G401 (cell line): ENCODE measurements at places on chromosomes 4 and X.
A peak's percentile ranks its signal among the peaks of the same experiment; 100 is the strongest.

GRCh38 chr4:173177232-173177631 is 8.6 kb downstream of the GALNT7 start:
- peak; percentile 84 for DNase-seq

GRCh38 chr4:147768113-147768512 is 36.2 kb downstream of the ARHGAP10 start:
- no peak for DNase-seq

DNA sequence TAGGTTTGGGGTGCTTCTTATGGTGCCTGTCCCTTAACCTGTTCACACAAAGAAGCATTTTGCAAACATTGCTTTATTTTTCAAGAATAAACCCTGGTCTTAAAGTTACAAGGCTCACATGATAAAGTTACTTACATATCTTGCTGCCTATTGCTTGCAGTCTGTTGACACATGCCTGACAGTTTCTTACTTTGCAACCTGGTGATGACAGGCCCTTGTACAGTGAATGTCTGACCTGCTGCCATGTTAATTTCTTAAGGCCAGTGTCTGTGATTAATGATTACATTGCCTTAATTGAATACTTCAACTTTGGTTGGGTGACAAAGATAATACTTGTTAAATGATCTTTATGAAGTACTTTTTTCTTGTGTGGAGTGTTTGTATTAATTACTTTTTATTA is 49.9 kb downstream of the FIP1L1 start:
- DNase-seq, result no peak

DNA sequence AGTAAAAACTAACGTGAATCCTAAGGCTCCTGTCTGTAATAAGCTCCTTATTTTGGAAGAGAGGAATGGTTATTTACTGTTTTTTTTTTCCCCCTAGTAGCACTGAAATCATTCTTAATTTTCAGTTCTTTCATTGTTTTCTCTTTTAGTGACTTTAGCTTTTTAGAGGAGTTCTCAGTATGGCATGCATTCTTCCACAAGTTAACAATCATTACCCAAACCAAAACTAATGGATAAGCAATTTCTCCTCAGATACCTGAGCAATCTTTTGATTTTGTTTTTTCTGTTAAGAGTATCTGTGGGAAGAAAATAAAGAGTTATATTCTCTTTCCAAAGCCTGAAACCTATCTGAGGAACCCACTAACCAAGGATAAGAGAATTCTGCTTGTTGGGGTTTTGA is 16.7 kb upstream of the PPA2 start:
- no peak for DNase-seq

DNA sequence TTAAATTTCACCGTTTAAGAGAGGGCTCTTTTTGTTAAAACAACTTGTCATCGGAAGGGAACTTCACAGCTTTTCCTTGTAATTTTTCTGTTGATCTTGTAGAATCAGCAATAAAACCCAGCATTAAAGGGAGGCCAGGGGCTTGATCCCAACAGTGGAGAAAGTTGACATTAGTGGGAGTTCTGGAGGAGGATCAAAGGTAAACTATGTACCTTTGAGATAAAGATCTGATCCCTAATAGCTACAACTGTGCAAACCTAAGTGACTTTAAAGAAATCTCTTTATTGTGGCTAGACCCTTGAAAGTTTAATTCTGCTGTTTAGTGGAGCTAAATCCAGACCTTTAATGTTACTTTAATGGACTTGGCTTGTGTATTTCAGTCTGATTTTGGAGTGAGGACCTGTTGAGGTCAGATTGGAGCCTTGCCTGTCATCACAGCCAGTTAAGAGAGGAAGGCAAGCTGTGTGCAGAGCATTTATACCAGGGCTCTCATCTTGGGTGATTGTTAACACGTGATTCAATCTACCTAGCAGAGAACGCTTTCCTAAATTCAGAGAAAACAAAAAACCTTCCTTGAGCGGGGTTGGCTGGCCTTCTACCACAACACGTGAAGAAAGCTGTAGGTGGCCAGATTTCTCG is 1.7 kb downstream of the DOCK11 start:
- peak; percentile 14 for DNase-seq

GRCh38 chr4:90124276-90124675 is 2.9 kb upstream of the CCSER1 start:
- no peak for DNase-seq

- peak; percentile 13 for DNase-seq
These were observed 909 bp upstream of the SLAIN2 start for GRCh38 chr4:48340276-48340964.

DNA sequence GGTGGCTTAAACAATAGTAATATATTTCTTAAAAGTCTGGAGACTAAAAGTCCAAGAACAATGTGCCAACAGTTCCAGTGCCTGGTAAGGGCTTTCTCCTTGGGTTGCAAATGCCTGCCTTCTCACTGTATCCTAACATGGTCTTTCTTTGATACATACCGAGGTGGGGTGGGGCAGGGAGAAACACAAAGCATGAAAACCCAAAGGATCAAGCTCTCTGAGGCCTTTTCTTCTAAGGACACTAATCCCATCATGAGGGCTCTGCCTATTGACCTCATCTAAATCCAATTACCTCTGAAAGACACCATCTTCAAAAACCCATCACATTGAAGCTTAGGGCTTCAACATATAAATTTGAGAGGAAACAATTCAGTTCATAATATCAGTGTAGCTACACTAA is 311.3 kb downstream of the GRID2 start:
- DNase-seq, result no peak

GRCh38 chrX:134963041-134963440 is 27.8 kb upstream of the SMIM10 start:
- DNase-seq, result no peak

DNA sequence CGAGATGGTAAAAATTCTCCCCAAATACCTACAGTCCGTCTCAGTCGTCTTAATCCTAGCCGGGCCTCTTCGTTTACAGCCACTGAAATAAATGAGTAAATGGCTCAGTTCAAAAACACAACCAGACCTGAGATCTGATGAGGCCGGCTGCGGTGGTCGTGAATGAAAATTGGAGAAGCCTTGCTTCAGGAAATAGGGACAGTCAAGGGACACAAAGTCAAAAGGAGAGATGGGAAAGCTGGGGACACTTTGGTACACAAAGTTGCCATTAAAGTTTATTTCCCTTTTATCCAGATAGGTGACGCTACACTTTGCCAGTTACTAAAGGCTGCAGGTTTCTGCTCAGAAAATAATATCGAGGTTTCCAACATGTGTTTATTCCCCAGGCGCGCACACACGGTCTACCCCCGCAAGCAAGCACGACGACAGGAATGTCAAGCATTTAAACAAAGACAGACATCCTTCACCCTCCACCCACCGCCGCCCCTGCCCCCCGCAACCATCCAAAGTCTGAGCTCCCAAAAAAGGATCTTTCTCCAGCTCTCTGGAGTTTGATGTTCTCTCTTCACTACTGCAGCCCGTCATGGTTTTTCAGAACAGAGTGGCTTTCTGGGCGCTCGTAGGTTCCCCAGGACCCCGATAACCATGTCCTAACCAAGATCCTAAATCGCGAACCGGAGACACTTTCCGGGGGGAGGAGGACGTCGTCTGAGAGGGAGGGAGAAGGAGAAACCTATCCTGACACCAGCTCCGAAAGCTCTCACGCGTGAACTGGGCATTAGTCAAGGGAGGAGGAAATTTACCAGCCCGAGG is 1.3 kb upstream of the PCDH7 start:
- DNase-seq, result no peak

- peak; percentile 43 for DNase-seq
These were observed 7.0 kb downstream of the PCDH10 start for GRCh38 chr4:133156096-133156495.

- DNase-seq, result no peak
These were observed 332.7 kb downstream of the RAPGEF2 start for GRCh38 chr4:159435561-159436023.

DNA sequence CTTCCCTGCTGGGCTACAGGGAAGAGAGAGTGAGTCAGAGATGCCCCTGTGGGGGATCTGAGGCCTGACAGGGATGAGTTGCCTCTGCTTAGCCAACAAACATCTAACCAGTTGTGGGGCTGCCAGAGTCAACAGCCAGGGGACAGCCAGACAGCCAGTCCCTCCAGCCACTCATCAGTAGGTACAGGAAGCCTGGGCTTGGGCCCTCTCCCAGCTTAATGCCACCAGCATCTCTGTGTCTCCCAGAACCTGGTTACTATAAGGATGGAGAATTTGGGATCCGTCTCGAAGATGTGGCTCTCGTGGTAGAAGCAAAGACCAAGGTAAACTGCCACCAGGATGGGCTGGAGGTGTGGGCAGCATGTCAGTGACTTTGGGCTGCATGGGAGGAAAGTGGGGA is 17.3 kb upstream of the SASH3 start:
- DNase-seq, result no peak

DNA sequence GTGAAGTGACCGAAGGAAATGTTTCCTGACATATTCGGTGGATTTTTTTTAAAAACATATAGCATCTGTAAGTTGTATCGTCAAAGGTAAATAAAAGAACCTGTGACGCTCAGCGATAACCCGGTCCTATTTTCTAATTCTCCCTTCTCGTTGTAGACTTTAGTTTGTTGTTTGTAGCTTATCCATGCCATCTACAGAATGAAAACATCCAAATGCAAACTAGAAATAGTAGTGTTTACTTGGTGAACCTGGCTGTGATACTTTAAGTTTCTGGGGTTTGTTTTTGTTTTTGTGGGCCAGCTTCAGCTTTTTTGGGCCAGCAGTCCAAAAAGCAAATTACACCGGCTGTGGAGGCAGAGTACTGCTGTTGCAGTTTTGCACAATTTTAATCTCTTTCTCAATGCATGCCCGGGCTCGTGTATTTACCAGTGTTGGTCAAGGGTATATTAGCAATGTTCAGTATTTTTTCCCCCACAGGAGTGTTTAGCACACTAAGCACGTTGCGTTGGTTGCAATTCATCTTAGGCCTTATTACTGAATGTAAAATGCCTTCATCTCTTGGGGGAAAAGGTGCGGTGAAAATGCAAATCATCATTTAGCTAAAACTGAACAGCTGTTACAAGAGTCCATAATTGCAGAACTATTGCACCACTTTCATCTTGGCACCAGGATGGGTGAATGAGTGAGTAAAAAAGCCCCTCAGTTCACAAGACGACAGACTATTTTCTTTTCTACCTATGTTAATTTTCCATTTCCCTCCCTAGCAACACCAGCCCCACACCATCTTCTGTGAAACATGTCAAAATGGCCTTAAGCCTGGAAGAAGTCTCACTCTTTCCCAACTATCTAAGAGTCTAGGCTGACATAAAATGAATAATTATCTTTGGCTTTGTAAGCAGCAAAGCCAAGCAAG is 1.7 kb upstream of the CNOT6L start:
- peak; percentile 61 for DNase-seq

DNA sequence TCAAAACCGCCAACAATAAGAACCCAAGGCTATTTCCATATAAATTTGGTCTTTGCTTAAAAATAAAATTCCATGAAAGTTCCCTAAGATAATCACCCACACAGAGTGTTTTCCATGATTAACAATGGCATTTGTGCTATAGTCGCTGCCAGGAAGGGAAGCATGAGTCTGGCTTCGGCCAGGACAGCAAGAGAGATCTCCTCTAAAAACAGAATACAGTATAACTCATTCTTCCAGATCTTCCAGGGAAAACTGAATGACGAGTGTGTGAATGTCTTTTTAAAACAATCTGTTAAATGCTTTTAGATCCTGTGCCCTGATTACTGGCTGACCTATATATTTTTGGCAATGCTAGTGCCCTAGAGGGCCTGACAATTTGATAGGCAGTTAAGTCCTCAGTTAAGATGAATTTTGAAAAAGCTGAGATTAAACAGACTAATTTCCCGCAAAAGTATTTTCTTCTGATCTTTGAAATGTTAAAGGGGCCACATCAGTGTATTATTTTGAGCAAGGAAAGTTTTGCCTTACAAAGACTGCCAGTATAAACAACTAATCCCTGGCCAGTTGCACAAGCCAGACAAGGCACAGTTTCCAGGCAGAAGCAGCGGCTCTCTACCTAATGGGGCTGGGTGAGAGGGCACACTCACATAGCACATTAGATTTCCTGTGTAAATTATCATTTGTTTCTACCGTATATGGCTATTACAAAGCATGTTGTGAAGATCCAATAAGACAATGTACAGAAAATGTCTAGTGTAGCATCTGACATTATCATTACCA is 127.3 kb downstream of the DCHS2 start:
- DNase-seq, result peak; percentile 70

DNA sequence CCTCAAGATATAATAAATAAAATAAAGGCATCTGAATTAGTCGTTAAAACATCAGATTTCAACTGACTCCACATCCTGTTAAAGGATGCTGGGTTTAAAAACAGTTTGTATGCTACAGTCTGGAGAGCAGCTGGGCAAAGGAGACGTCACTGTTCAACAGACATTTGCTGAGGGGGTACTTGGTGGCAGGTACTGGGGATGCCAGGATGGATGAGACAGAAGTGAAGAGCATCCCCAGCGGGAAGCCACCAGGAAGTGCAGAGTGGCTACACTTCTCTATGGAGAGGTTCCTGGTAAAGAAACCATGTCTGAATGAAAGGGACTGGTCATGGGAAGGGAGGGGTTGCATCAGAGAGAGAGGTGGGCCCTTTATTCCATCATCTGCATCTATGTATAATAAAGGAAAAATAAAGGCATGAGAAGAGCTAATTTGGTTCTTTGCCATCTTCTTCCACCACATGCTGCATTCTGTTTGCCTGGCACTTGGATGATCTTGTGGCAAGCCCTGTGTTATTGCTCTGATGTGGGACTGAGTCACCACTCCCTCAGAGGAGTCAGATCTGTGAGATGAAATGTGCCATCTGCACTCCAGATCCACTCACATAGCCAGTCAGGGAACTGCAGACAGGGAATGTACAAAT is 145.0 kb downstream of the SOWAHB start:
- peak; percentile 81 for DNase-seq

DNA sequence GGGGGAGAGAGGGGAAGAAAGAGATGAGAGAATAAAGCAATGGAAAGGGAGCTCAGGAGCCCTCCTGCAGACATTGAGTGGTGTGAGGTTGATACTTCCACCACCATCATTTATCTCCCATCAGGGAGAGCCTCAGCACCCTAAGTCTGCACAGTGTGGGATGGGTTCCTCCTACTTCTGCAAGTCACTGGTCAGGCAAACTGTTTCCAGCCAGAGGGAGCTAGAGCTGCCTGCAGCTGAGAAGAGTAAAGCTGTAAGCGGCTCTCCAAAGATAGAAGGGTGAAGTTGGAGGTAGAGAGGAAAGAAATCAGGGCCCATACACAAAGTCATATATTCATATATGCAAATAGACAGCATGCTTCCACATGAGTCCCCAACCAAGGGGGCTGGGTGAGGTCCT is 21.9 kb upstream of the ZNF81 start:
- DNase-seq, result no peak

- no peak for DNase-seq
These were observed 951.5 kb upstream of the POU3F4 start for GRCh38 chrX:82556588-82556987.

GRCh38 chrX:136584545-136584944 is 52.5 kb downstream of the VGLL1 start:
- DNase-seq, result no peak

- DNase-seq, result peak; percentile 29
These were observed 1.6 kb downstream of the APBB2 start for GRCh38 chr4:41212616-41213203.
